ENCODE measurements at places on chromosomes 5 and 9. TPM values are rescaled to one million over a fixed set of nuclear protein-coding genes. Genes with fewer than 3 reads are reported as not detected.

DNA sequence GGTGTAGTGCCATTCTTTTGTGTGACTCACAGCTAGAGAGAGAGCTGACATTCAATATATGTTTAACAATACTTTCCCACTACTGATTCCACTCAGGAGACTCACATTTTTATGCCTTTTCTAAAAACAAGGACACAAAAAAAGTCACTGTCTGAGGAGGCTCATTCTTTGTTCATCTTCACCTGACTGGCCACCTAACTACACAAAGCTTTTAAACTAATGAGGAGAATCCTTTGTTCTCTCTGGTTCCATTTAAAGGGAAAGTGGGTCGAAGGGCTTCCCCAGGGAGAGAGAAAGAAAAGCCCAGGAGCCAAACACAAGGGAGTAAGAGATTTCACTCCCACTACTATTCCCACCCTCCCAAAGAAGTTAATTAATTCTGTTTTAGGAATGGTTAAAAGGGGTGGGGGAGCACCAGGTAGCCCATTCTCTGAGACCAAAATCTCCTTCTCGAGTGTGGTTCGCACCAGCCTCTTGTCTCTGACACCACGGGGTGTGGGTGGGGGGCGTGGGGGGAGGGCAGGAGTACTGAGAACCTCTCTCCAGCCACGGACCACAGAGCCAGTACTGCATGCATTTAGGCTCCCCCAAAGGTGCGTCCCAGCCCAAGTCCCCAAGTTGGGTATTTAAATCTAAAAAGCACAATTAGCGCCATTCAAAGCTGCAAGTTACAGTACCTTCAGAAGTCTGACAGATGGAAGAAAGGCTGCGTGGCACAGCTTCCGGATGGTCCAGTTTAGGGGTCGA is 747 bp downstream of the TRPM3 start:
- DNase-seq: no peak

DNA sequence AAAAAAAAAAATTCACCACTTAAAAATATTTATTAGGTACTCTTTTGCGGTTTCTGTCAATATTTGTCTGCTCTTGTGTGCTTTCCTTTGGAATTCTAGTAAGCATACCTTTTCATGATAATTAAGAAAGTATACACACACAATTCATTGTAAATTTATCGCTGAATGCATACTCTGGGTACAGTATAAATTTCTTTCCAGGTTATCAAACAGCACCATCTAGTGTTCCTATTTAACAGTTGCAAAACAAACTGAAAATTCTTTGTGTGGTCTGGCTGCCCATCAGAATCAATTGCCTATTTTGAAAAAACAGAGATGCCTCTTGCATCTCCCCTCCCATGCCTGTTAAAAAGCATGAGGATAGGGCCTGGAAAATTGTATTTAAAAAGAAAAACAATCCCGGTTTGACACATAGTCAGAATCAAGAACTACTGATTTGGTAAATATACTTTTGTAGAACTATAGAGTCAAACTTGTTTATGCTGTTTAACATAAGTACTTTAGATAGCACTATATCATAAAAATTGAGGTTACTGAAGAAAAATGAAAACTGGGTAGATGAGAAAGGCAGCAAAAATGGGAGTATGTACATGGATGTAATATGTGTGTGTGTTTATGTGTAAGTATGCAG is 16.2 kb downstream of the PGGT1B start:
- peak; percentile 4 for DNase-seq

GRCh38 chr5:144028636-144029035 is 141.8 kb downstream of the YIPF5 start:
- peak; percentile 62 for DNase-seq

DNA sequence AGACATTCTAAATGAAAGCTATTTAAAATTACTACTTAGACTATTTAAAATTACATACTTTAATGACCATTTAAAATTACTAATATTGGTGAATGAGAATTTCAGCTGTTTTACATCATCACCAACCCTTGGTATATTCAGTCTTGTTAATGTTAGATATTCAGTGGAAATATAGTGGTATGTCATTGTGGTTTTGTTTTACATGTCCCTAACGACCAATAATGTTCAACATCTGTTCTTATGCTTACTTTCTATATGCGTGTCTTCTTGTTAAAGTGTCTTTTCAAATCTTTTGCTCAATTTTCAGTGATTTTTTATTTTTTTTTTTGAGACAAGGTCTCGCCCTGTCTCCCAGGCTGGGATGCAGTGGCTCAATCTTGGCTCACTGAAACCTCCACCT is 279.3 kb upstream of the TARS1 start:
- no peak for DNase-seq

DNA sequence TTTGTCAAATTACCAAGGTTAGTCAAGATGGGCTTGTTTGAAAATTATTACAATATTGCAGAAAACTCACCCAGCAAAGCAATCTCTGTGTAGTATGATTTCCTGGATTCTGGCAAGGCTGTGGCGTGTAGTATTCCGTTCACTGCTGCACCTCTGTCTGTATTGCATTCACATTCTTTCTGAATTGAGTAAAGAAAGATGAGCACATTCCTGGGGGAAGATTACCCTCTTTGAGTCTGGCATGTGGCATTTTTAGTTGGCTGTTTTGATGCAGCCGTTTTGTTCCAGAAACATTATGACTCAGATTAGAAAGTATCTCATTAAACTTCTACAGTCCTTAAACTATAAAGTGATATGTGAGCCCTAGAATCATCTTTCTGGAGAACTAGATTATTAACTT is 197.7 kb downstream of the TENT4A start:
- no peak for DNase-seq

DNA sequence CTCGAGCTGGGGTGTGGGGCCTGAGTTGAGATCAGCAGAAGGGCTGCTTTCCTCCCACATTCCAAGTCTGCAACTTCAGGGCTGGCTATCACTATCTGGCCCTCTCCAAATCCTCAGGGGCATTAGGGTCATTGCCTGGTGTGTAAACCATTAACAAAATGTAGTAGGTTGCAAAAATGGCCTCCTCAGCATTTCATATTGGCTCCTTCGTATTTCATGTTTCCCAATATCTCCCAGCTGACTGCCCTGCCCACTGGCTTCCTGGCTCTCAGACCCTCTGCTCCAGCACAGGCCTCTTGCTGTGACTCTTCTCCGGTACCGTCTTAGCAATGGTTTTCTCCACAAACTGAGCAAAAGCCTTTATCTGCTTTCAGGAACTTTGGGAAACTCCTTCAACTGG is 113.8 kb downstream of the GADD45G start:
- no peak for DNase-seq

PTPN3 gene
- 37.5 TPM for polyA plus RNA-seq

ORM2 gene
- not detected for polyA plus RNA-seq

C1QTNF3 gene
- 35.6 TPM for polyA plus RNA-seq

PDCD1LG2 gene
- polyA plus RNA-seq: 0.60 TPM

ACOT12 gene
- polyA plus RNA-seq: 0.72 TPM
